ENCODE measurements at places on chromosomes 7 and 10.

- no peak for DNase-seq
Observed at GRCh38 chr10:71082960-71083715, 129.2 kb upstream of the UNC5B start.

DNA sequence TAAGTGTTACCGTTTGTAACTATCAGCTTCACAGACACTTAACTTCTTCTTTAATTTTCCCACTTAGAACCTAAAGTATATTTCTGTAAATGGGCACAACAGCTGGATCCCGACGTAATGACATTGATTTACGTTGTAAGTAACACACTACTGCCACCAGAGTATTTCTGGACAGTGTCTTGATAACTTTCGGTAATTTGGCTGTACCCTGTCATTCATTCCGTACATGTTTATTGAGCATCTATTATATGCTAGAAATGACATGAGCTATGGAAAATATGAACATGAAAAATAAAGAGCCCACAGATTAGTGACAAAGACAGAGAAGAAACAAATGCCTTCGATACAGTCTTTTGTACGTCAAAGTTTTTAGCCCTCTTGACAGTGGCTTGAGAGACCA lies 291.4 kb downstream of the CCDC3 start:
- no peak for DNase-seq

- DNase-seq = no peak
Observed at GRCh38 chr7:13886356-13886755, 103.1 kb downstream of the ETV1 start.

- DNase-seq = no peak
Observed at GRCh38 chr10:5943536-5943935, 33.8 kb downstream of the IL15RA start.

- no peak for DNase-seq
Observed at GRCh38 chr10:24009736-24010135, 199.2 kb upstream of the KIAA1217 start.

- no peak for DNase-seq
Observed at GRCh38 chr10:13270877-13271551, 28.9 kb downstream of the PHYH start.

DNA sequence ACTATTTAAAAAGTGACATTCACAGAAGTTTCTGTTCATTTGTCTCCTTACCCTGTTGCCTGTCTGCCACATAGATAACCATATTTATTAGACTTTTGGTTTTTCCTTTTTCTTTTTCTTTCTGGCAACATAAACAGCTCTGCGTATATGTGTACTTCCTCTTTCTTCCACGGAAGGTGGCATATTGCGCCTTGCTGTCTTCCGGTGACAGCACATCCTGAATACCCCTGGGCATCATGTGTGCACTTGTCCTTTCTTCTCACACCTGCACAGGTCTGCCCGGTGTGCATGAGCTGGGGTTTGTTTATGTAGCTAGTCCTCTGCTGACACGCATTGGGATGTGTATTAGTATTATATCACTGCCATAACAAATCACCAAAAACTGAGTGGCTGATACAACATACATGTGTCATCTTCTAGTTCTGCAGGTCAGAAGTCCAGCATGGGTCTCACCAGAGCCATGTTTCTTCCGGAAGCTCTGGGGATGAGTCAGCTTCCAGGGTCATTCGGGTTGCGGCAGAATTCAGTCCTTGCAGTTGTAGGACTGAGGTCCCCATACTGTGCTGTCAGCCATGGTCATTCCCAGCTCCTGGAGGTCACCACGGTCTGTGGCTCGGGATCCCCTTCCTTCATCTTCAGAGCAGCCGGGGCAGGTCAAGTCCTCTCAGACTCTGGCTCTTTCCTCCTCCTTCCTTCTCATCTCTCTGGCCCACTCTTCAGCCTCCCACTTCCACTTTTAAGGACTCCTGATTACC lies 596.0 kb upstream of the FOXK1 start:
- DNase-seq = no peak

GRCh38 chr10:126036515-126036914 lies 140.2 kb downstream of the FANK1 start:
- no peak for DNase-seq

DNA sequence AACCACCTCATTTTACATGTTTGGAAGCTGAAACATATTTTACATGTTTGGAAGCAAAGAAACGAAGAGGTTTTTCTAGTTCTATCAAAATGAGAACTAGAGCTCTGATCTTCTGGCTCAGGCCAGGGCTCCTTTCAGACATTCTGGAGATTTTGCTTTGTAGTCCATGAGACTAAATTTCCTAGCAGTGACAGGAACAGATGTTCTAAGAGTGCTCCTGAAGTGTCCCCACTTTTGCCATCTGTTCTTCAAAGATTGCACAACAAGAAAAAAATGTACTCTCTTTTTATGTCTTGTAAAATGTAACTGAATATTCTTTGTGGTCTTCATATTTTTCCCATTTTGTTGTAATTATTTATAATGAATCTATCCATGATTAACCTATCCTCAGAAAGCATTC lies 196.4 kb upstream of the PCLO start:
- no peak for DNase-seq

- DNase-seq = no peak
Observed at GRCh38 chr10:105359708-105360107, 718.6 kb downstream of the SORCS3 start.

GRCh38 chr10:59833810-59834209 lies 72.5 kb downstream of the CCDC6 start:
- no peak for DNase-seq

GRCh38 chr7:55969391-55969790 lies 5.0 kb downstream of the NIPSNAP2 start:
- DNase-seq = no peak

- DNase-seq = no peak
Observed at GRCh38 chr10:7438196-7438986, 27.6 kb upstream of the SFMBT2 start.

- DNase-seq = no peak
Observed at GRCh38 chr7:110521357-110521911, 569.5 kb upstream of the LRRN3 start.

- no peak for DNase-seq
Observed at GRCh38 chr10:87966459-87966858, 103.0 kb downstream of the PTEN start.

DNA sequence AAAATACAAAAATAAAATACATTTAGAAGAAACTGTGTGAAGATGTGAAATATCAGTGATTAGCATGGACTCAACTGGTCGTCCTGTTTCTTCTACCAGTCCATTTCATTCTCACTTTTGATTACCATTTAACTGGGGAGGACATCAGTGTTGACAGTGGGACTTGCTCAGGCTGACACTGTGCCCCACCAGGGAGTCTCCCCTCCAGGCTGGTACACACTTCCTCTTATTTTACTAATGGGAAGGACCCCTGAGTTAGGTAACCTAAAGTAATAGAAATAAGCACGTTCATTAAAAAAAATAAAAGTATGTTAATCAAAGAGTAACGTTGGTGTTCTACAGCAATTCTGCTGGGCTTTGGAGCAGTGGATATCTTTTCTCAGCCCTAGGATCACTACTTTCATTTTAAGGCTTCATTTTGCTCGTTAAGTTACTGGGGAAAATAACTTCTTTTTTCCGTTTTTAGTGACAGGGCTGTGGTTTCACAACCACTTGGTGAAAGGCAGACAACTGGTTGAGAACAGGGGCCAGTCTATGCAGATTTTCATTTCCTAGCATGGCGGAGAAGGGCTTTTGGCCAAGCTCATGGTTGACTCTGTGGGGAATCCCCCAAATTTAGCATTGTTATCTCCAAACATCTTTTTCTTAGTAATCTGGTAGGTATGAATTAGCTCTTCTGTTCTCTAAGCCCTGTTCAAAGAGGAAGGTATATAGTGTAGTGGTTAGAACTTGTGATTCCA lies 2.1 kb downstream of the SNX10 start:
- DNase-seq = peak; percentile 92

GRCh38 chr10:103548581-103549348 lies 55.3 kb downstream of the NEURL1 start:
- DNase-seq = no peak

GRCh38 chr10:104433669-104434068 lies 80.0 kb downstream of the CFAP58 start:
- DNase-seq = no peak

DNA sequence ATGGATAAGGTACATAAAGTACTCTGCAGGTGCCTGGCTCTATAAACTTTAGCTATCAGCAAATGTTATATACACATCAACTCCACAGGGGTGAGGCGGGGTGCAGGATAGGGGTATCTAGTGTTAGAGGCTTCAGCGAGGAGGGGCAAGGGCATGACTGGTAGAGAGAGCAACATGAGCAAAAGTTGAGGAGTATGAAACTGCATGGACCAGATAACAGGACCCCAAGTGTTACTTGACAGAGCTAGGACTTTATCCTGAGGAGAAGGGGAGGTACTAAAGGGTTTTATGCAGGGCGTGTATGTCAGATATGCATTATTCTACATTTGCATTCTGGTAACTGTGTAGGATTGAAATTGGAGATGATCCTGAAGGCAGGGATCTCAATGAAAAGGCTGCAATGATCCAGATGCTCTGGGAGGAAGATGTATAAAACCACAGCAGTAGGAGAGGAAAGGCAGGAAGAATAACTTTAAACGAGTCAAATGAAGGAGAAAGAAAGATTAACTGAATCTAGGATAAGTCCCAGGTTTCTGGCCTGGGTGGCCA lies 109.8 kb upstream of the FAM133B start:
- DNase-seq = no peak
